CD8-positive, alpha-beta memory T cell (primary cell): ENCODE measurements at places on chromosomes 1 and 21. TPM values are rescaled to one million over a fixed set of nuclear protein-coding genes. Genes with fewer than 3 reads are reported as not detected.

BCAN gene
- total RNA-seq, result not detected

DRAXIN gene
- total RNA-seq, result 0.09 TPM

SLC5A9 gene
- total RNA-seq, result not detected

MARK1 gene
- total RNA-seq, result 0.09 TPM

MTMR11 gene
- total RNA-seq, result 1.9 TPM

FBXO2 gene
- 1.8 TPM for total RNA-seq

OR2M3 gene
- total RNA-seq, result not detected

NFIA gene
- total RNA-seq, result 7.0 TPM

MRPL37 gene
- total RNA-seq, result 226 TPM

CASZ1 gene
- total RNA-seq, result 10.5 TPM

GPR52 gene
- total RNA-seq, result 0.92 TPM

RCAN3 gene
- 64.0 TPM for total RNA-seq

HLCS gene
- total RNA-seq, result 14.7 TPM

FAM167B gene
- total RNA-seq, result 0.63 TPM

GRCh38 chr21:45128613-45129188 is 54.3 kb downstream of the ADARB1 start:
- peak; percentile 68 for DNase-seq

- no peak for DNase-seq
Observed at GRCh38 chr1:9251501-9251900, 16.9 kb downstream of the H6PD start.

GRCh38 chr1:19220080-19220846 is 10.2 kb upstream of the UBR4 start:
- no peak for DNase-seq

DNA sequence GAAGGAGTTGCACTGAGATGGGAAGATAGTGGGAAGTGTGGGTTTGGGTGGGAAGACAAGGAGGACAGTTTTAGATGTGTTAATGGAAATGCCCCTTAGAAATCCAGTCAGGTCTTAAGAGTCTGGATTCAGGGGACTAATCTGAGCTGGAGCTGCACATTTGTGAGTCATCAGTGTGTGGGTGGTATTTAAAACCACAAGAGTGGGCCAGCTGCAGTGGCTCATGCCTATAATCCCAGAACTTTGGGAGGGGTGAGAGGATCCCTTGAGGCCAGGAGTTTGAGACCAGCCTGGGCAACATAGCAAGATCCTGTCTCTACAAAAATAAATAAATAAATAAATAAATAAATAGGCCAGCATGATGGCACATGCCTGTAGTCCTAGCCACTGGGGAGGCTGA is 40.9 kb upstream of the SLC6A9 start:
- DNase-seq, result no peak

GRCh38 chr1:17310068-17310640 is 2.2 kb downstream of the PADI4 start:
- DNase-seq, result no peak

DNA sequence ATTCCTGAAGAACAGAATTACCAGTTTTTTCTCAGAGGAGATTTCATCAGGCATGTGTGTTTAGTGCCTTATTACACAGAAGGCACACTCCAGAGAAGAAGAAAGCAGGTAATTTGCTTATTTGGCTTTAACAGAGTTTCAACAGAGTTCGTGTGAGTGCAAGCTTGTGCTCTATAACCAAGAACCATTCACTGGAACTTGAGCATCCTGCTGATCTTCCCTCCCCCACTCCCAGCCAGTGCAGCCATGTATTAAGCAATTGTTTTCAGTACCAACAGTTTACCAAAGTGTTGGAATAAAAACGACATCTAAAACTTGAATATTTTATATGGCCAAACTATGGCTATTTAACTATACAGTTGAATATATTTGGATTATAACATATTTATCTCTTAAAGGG is 4.3 kb downstream of the MGST3 start:
- no peak for DNase-seq

- DNase-seq, result no peak
Observed at GRCh38 chr21:45309069-45309986, 21.6 kb upstream of the POFUT2 start.

DNA sequence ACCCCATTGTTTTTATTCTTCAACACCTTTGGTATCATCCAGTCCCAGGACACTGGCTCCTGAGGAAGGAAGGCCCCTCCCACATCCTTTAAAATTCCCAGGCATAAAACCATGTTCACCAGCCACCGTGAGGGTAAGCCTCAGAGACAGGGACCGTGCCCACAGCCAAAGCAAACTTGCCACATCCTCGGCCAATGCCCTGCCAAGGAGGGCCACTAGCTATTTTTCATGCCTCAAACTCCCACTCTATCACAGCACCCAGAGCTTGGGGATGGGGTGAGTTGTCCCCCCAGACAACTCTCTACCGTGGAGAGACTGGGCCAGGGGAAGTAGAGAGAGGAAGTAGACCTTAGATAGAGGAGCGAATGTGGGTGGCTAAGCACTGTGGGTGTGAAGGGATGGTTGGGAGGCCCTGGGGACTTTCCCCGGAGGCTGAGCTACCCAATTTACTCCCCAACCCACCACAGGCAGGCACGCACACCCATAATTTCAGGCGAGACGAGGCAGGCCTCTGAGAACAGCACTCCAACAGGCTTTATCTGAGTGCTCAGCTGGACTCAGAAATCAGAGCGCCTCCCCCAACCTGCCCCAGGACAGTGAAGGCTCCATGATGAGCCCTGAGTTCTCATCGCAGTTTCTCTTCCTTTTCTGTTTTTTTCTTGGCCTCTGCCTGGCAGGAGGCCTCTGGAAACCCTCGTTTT is 15.9 kb upstream of the BTG2 start:
- DNase-seq, result peak; percentile 84

DNA sequence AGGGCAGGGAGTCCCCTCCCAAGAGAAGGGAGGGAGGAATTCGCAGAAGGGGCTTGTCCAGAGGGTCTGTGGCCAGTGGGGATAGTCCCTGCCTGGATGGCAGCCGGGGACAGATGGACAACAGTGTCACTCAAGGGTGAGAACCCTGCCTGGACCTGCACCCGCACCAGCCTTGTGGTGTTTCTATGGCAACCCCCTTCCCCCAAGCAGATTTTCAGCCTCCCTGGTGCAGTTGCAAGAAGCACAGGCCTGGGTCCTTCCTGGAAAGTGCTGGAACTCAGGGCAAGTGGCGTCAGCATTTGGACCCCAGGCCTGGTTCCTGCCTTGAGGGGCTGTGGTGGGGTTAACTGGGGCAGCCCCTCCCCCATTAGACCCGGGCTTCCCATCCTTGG is 83.8 kb upstream of the ACTL8 start:
- no peak for DNase-seq

- no peak for DNase-seq
Observed at GRCh38 chr1:98733782-98734112, 72.2 kb downstream of the SNX7 start.

DNA sequence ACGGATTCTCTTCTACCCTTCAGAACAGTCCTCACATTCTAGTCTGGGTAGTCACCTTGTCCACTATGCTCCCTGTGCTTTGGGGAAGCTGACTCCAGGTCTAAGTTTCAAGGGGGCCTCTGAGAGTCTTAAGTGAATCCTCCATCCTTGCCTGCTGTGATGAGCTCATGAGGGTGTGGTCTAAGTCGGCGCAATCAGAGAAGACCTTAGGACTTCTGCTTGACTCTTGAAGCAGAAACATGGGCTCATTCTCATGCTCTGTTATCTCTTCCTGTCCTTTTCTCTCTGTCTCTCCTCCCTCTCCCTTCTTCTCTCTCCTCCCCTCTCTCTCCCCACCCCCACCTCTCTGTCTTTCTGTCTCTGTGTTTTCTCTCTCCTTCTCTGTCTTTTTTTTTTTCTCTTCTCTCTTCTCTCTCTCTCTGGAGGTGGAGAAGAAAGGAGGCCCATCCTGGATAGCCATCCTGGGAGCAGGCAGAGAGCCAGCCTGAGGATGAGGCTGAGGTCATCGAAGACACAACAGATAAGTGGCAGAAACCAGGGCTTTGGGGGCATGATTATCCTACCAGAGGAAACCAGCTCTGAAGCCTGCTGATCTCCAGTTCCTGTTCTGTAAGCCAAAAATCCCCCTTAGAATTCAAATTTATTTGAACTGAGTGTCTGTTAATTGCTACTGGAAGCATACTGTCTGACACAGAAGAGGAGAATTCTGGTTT is 245.6 kb downstream of the SIPA1L2 start:
- no peak for DNase-seq

- no peak for DNase-seq
Observed at GRCh38 chr1:41009466-41009865, 12.1 kb downstream of the SLFNL1 start.

- DNase-seq, result no peak
Observed at GRCh38 chr1:202007304-202007703, 3.1 kb upstream of the ELF3 start.

DNA sequence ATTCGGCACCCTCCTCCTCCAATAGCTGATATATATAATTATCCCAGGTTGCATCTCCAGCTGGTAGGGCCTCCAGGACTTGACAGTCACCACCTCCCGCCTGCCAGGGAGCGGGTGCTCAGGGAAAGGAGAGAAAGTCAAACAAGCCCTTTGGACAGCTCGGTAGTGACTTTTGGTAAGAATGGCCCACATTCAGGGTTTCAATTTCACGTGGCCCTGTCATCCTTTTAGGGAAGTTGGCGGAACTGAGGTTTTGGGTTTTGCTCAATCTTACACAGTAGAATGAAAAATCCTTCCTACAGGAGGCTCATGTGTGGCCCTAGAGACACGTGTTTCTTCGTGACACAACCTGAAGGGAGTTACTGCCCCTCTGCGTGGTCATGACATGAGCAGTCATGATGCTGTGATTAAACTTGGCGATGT is 44.2 kb downstream of the CAPN8 start:
- DNase-seq, result no peak

DNA sequence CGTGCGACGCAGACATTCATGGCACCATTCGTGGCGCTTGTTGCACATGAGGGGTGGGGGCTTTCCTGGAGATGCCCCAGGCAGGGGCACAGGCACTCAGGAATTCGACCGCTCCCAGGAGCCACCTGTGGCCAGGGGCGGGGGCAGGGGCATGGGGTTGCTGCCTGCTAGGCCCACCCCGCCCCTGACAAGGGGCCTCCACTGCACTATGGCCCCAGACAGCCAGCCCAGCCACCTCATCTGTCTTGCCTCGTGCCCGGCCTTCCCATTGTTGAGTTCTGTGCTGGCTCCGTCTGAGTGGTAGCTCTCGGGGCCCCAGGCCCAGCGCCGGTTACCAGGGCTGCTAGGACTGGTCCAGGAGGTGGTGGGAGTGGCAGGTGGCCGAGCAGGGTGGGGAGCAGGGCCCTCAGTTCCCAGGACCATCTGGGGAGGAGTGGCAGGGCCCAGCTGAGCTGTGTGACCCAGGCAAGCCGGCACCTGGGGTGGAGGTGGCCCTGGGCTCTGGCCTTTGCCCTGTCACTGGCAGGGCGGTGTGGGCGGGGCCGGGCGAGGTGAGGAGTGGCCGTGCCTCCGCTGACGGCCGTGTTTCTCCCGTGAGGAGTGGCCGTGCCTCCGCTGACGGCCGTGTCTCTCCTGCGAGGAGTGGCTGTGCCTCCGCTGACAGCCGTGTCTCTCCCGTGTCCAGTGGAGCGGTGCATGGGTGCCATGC is 1.9 kb downstream of the PLCH2 start:
- DNase-seq, result no peak

- no peak for DNase-seq
Observed at GRCh38 chr1:40878906-40879305, 16.7 kb upstream of the CITED4 start.

DNA sequence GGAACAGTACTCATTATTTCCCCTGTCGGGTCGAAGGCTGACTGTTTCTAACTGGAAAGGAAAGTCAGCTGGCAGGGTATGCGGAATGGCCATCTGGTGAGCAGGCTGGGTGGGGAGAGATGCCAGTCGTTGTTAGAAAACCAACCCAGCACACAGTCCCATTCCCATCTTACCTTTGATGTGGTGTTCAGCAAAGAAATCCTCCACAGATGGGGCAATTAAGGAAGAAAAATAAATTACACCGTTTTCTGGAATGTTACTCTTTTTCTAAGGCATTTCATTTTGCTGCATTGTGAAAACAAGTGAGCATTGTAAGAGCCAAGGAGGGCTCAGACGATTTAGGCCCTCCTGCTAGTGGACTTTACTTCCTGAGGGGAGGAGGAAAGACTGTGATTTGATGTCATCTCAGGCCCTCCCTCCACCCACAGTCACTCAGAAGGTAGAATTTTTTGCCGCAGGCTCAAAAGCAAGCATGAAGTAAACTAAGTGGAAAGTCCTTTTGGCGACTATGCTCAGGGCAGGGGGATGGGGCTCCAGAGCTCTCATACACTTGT is at the start of gene SLC16A4:
Gene SLC16A4, minus strand, starts transcription at position 335 of the 554 bp plus-strand sequence. CDS start 1,703 bp downstream, outside the sequence.
- DNase-seq, result no peak

DNA sequence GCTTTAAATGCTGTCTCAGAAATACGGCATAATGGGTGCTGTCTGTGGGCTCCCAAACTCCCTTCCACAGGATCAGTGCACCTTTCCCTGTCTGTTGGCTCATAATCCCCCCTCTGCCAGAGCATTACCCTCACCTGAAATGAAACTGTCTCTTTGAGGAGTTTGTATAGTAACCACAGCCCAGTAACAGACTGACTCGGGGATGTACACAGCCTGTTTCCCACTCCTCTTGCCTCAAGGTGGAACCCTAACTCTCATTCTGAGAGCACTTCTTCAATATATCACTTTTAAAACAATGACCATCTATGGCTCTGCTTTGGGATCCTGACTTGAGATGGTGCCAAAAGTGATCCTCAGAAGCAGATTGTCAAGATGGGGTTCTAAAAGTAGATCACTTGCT is 332.5 kb downstream of the AMY1C start:
- DNase-seq, result no peak

DNA sequence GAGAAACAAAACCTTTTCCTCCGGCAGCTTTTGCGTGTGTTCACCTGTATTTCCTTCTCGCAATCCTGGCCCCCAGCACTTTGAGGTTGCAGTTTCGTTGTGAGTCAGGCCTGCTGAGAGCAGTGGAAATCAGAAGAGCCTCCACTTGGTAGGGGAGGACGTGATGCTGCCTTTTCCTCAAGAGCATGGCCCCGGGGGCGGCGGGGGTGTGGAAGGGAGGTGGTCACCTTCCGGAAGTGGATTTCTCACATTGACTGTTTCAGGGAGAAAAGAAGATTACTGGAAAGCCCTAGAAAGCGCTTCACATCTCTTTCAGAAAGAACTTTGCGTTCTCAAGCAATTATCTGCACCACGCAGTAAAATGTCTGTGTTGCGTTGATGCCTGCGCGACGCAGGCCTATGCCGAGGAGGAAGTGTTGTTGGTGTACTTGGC is 12.2 kb upstream of the IL10 start:
- DNase-seq, result peak; percentile 33

DNA sequence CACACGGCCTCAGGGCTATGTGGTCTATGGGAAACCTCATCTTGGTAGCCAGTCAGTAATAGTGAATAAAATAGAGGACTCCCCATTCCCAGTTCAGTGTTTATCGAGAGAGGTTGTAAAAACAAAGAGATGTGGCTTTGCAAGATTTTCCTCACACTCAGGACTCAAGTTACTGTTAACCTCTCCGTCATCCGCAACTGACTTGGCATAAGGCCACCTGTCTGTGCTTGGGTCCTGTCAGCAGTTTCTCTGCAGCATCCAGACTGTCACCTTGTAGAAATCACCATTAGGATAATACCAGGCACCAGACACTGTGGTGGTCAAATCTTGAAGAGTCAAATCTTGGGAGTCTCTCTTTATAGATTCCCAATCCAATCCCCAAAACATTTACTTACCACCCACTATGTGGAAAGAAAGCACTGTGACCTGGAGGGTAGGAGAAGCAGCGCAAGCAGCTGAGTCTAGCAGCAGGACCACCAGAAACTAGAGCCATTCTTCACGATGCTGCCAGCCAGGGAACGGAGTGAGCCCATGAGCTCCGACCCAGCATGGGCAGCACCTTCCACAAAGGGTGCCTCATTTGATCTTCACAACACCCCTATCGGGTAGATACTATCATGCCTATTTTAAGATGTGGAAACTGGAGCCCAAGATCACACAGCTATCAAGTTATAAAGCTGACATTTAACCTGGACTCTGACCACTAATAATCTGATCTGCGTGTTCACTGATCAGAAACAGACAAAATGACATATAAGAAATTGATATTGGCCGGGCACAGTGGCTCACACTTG is 5.6 kb upstream of the GPR25 start:
- DNase-seq, result no peak
